ENCODE measurements at places on chromosomes 4 and X.

DNA sequence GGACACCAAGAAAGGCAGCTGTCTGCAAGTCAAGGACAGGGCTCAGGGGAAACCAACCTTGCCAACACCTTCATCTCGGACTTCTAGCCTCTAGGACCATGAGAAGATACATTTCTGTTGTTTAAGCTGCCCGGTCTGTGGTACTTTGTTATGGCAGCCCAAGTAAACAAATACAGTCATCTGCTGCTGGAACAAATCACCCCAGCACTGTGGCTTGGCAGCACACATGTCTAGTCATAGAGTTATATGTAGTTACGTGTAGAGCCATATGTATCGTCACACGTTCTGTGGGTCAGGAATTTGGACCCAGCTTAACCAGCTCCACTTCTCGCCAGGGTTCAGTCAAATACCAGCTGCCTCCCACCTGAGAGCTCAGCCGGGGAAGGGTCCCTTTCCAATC is 2.5 kb downstream of the HTT-AS start:
- DNase-seq = no peak

DNA sequence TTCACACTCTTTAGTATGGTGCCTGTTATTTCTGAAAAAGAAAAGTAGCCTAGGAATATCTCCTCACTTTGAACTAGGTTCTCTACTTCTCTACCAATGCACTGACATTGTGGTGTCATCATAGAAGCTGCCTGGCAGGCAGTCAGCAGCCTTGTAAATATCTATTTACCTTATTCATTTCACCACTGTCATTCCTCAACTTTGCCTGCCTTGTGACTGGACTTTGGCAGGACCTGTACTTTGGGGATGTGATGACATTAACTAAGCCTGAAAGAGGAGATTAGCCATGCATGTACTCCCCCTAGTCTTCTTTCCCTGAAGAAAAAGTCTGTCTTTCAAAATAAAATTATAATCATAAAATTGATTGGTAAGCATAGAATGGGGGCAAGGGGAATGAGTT is 207.2 kb downstream of the ARAP2 start:
- DNase-seq = no peak

DNA sequence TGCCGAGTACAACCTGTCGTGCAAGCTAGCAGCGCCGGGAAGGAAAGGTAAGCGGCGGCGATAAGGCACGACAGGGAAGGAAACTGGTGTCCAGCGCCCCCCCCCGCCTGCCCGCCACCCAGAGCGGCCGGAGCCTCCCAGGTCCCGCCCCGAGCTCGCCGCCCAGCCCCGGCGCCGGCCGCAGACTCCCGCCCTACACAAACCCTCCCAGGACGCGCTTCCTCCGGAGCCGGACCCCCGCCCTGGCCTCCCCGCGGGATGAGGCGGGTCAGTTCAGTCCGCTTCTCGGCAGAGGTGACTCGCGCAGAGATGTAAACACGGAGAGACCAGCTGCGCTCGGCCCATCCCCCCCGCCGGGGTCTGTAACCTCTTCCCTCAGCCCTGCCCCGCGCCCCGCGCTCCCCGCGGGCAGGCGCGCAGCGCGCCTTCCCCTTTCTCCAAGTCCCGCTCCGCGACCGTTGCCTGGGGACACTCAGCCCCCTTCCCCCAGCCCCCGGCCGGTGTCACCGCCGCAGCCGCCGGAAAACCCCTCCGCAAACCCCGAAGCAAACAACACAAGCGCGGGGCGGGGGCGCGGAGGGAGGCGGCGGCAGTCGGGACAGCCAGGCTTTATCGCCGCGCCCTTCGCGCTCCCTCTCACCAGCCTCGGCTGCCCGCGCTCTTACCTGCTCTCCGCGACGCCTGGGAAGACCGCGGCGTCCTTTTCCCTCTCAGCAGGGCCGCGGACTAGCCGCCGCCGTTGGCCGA is 543 bp downstream of the ELF2 start:
- DNase-seq = peak; percentile 42

DNA sequence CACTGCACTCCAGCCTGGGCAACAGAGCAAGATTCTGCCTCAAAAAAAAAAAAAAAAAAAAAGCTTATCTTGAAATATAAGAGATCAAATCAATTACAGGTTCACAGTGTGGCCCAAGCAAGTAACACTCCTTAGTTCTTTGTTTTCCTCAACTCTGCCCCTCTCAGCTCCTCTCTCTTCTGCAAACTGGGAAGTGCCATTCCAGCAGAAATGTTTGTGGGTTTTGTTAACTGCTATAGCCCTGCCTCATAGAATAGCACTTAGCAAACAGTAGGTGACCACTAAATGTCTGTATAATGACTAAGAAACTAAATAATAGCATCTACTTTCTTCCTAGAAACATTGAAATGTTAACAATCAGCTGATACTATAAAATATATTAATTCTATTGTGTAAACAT is 160.0 kb upstream of the NAP1L5 start:
- DNase-seq = no peak

DNA sequence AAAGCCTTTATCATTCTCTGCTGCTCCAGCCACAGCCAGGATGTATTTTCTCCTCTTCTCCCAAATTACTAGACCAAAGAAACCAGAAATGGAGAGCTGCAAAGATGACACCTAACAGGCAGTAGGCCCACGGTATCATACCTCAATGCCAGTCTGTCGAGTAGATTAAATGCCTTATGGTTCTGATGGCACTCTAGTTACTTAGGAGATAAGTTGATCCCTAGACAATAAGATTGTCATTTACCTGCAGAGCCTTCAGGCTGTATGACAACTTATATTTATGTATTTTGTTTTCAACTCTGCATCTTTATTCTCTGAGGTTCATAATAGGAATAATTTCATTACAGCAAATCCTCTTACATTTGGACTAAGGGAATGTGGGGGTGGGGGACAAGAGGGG is 262.1 kb downstream of the LDB2 start:
- DNase-seq = no peak

- peak; percentile 44 for DNase-seq
These were observed 134.2 kb downstream of the CHIC2 start for GRCh38 chr4:53929955-53930798.

- DNase-seq = peak; percentile 36
These were observed 2.4 kb upstream of the SH3KBP1 start for GRCh38 chrX:19889582-19890342.

DNA sequence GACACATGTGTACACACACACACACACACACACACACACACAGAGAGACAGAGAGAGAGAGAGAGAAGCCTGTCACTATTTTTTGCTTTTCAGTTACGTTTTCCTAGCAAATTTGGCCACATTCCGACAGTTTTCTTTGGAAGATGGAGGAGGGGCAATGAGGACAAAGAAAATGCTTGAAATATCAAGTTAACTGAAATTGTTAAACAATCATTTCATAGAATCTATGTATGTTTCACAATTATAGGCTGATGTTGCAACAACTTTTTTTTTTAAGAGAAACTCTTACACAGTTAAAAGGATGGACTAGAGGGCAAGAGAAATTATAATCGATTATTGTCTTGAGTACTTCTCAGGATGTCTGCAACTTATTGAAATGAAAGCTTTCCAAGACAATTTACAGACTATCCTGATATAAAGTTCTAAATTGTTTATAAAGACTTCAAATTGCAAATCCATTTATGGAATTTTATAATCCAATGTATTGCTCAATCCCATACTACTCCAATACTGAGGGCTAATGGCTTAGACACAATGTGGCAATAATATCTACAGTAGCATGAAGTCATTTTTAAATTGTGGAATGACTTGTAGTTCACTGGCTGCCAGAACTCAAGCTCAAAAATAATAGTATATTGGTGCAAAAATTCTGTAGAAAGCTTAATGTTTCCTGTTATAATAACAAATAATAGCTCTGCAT is 647.0 kb upstream of the PCDH7 start:
- no peak for DNase-seq

DNA sequence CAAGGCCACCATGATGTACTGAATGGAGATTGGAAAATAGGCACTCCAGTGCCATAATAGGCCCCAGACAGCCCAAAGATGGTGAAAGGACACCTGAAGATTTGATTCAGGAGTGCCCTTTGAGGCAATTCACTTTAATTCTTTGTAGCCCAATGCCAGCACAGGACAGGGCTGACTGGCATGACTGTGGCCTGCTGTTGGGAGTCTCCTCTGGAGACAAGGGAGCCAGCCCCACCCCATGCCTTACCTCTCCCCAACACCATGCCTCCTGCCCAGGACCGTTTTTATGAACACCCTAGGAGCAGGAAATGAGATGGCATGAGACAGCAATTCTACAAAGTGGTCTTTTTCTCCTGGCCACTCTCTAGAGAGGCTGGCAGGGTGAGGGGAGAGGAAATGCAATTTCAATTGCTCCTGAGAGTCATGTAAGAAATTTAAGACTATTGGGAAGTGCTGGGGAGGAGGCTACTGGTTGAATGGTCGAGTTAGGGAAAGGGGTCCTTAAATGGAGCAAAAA is 94.2 kb upstream of the MAMLD1 start:
- DNase-seq = no peak

GRCh38 chrX:66677430-66677829 is 38.6 kb upstream of the EDA2R start:
- no peak for DNase-seq

GRCh38 chr4:78512357-78512920 is 39.1 kb upstream of the ANXA3 start:
- DNase-seq = no peak

- DNase-seq = no peak
These were observed 75.2 kb downstream of the JAKMIP1 start for GRCh38 chr4:6125103-6125651.

- no peak for DNase-seq
These were observed 57.0 kb downstream of the XAGE2 start for GRCh38 chrX:52425775-52426174.

- no peak for DNase-seq
These were observed 135.1 kb downstream of the MID1 start for GRCh38 chrX:10485326-10485725.

GRCh38 chr4:188722911-188723310 is 583.7 kb downstream of the TRIML1 start:
- no peak for DNase-seq

DNA sequence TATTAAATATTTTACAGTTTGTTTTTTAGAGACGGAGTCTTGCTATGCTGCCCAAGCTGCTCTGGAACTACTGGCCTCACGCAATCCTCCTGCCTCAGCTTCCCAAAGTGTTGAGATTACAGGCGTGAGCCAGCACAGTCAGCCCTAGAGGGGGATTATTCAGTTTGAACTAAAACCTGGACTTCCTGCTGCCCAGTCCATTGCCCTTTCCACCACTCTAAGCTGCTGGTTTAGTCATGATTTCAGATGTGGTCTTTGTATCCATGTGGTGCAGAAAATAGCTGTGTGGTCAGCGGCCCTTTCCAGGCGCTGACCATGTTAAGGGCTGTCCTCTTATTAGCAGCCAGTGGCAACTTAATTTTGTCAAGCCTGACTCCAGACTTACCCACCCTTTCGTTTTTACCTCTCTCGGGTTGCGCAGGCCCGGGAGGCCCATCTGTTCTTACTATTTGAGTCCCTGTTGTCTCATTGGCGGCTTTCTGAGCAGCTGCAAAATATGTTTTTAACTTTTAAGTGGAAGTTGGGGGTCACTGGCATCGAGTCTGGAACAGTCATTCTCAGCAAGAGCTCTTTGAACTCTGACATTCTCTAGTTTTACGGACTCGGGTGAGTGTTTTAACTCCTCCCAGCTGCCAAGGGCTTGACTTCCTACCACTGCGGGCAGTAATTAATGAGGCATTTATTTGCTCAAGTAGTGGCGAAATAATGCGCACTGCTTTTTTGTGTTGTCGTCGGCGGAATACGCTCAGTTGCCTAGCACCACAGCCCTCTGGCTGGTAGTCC is 773 bp upstream of the VMA21 start:
- DNase-seq = peak; percentile 14

- no peak for DNase-seq
These were observed 8.0 kb upstream of the KCNE5 start for GRCh38 chrX:109632906-109633504.

GRCh38 chr4:145058256-145058655 is 39.7 kb downstream of the ANAPC10 start:
- no peak for DNase-seq

- no peak for DNase-seq
These were observed 8.0 kb upstream of the CPEB2 start for GRCh38 chr4:14994242-14994641.

- DNase-seq = no peak
These were observed at the start of gene KCNE5 for GRCh38 chrX:109624641-109625616. Gene KCNE5 (minus strand): TSS chrX:109625172. CDS start chrX:109625020, 152 bp downstream.

GRCh38 chr4:74206088-74206825 is 48.3 kb downstream of the MTHFD2L start:
- DNase-seq = no peak

GRCh38 chr4:132683957-132684356 is 465.1 kb upstream of the PCDH10 start:
- no peak for DNase-seq

GRCh38 chrX:107504006-107504405 is 54.6 kb downstream of the FRMPD3 start:
- no peak for DNase-seq

GRCh38 chr4:82747686-82748575 is 50.7 kb downstream of the SCD5 start:
- no peak for DNase-seq

GRCh38 chr4:1459722-1460511 is 53.7 kb upstream of the NKX1-1 start:
- DNase-seq = no peak

GRCh38 chr4:182219411-182220056 is 23.7 kb upstream of the TENM3 start:
- DNase-seq = no peak

GRCh38 chr4:9913846-9914245 is 107.5 kb downstream of the SLC2A9 start:
- DNase-seq = no peak

DNA sequence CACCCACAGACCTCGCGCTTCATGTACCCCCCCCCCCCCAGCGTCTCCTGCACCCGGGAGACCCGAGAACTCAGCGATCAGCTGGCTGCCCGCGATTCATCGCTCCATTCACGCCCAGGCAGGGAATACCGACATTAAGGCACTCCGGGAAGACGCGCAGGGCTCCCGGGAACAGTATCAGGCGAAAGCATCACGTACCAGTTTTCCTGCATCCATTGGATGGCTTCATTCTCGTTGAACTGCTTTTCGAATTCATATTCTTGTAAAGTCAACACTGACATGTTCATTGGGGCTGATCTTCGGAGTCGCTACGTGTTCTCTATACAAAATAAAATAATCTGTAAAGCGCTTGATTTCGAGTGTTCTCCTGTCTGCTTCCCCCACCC is 373 bp downstream of the ELOVL6 start:
- DNase-seq = no peak

DNA sequence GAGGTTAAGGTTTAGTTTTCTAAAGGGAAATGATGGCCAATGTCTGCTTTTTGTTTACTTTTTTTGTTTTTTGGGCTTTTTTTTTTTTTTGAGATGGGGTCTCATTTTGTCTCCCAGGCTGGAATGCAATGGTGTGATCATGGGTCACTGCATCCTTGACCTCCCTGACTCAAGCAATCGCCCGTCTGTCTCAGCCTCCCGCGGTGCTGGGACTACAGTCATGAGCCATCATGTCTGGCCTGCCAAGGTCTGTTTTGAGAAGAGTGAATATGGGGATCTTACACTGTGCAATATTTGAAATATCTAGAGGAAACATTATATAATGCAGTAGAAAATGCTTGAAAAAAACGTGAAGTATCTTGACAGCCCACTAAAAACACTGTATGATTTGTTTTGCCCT is 162.5 kb downstream of the GASK1B start:
- DNase-seq = no peak

Data from activated CD4-positive, alpha-beta T cell treated with anti-CD3 and anti-CD28 coated beads, Interleukin-2, amount 50 U/mL, for 24 hours (primary cell).